ENCODE measurements at places on chromosomes 5 and 9. TPM values are rescaled to one million over a fixed set of nuclear protein-coding genes. Genes with fewer than 3 reads are reported as not detected.

The CLIC3 gene
- 132 TPM for total RNA-seq

The RASGEF1C gene
- total RNA-seq: not detected

The CYSRT1 gene
- total RNA-seq: 0.20 TPM

The NR2F1-AS1 gene
- total RNA-seq: 11.0 TPM

The ELAVL2 gene
- total RNA-seq: not detected

The TMEM203 gene
- 32.5 TPM for total RNA-seq

The FAM81B gene
- total RNA-seq: 0.66 TPM

The PKD2L2 gene
- not detected for total RNA-seq

The CDC20B gene
- 0.33 TPM for total RNA-seq

The TTC16 gene
- total RNA-seq: 1.5 TPM

The TMEM252 gene
- total RNA-seq: not detected

The PCDHB3 gene
- total RNA-seq: 1.4 TPM

The ZBED3 gene
- total RNA-seq: 9.4 TPM

The EGFLAM gene
- 0.22 TPM for total RNA-seq

The PLPP7 gene
- 0.76 TPM for total RNA-seq

Measured in upper lobe of left lung (tissue), 6 donors.